ENCODE measurements at places on chromosomes 5 and 9.

GRCh38 chr5:159340511-159340910 lies 10.2 kb upstream of the IL12B start:
- no peak for DNase-seq

- DNase-seq = no peak
Observed at GRCh38 chr5:36173426-36173825, 21.5 kb downstream of the SKP2 start.

DNA sequence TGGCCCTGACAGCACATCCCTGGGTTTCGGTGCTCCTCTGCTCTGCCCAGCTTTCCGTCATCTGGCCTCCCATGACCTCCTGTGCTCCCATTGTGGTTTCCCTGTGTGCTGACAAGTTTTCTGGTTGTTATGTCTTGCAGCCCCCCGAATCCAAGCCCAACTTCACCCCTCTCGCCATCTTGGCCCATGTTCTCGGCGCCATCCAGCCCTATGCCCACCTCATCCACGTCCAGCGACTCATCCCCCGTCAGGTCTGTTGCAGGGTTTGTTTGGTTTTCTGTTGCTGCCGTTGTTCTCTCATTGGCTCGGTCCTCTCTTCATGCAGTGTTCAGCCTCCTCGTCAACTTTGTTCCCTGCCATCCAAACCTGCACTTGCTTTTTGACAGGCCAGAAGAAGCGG lies 196.4 kb downstream of the NR3C1 start:
- no peak for DNase-seq

DNA sequence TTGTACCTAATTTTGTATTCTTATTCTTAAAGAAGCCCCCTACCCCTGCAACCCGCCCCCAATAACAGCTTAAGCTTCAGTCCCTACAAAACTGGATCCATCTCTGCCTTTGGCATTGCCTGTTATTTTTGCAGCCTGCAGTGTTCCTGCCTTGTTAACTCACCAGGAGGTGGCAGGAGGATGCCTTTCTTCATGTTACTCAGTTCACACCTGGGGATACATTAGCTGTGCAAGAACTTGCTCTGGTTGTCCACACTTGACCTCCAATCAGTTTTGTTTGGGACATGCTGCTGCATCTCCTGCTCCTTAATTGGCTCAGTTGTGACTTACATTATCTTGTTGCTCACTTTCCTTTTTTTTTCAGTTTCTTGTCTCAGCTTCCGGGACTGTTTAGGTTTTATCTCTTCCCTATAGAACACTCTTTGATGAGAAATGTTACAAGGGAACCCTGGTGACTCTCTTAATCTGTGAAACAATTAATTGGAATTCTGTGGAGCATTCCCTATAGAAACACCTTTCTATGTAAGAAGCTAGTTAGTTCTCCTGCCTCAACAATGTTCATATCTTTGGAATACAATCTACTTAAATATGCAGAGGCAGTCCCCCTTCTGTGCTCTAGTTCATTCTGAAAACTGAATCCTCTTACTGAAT lies 467.7 kb upstream of the ACO1 start:
- no peak for DNase-seq

DNA sequence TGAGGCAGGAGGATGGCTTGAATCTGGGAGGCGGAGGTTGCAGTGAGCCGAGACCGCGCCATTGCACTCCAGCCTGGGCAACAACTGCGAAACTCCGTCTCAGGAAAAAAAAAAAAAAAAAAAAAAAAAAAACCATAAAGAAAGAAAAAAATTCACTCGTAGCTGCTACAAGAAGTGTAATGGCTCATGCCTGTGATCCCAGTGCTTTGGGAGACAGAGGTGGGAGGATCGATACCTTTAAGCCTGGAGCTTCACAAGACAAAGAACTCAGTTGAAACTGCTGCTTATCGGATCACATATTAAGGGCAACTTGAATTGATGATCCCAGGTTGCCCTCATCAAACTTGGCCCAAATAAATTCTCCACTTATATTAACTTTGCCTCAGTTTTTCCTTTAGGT lies 1.0 kb upstream of the ZCCHC7 start:
- no peak for DNase-seq

DNA sequence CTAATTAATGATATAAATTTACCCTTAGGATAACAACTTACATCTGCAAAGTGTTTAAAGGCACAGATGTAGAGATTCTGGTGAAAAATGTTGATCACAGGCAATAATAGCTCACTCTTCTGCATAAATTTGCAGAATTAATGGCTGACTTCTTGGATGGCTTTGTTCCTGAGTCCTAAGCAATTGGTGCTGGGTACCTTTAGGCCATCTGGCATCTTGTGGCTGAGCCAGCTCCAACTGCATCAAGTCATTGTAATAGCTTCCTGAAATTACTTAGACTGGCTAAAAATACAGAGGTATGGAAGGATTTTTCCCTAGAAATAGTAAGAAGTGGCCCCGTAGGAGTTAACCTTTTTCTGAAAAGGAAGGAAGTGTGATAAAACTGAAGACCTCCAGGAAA lies 118.3 kb upstream of the MINAR2 start:
- DNase-seq = no peak

DNA sequence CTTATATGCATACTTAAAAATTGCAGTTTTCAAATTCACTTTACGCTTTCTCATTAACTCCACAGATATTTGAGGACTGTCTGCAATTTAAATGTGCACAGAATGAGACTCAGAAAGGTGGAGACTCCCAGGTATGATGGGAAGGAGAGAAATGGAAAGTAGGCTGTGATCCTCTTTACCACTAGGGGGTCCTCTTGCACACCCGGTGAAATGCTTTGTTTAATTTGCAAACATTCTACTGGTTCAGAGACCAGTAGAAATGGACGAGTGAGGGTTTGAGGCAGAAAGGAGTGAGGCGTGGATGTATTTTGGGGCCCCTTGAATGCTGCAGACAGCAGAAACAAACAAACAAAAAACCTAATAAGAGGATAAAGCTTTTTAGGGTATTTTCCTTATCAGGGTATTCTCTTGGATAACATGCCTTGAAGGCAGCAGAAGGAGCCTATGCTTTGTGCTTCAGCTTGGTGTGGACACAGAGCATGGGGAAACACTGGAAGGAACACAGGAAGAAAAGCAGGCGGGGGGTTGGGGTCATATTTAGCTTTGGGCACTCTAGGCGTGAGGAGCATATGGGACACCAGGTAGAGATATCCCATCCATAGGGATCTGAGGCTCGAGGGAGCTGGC lies 410.1 kb downstream of the DMRT2 start:
- peak; percentile 32 for DNase-seq

DNA sequence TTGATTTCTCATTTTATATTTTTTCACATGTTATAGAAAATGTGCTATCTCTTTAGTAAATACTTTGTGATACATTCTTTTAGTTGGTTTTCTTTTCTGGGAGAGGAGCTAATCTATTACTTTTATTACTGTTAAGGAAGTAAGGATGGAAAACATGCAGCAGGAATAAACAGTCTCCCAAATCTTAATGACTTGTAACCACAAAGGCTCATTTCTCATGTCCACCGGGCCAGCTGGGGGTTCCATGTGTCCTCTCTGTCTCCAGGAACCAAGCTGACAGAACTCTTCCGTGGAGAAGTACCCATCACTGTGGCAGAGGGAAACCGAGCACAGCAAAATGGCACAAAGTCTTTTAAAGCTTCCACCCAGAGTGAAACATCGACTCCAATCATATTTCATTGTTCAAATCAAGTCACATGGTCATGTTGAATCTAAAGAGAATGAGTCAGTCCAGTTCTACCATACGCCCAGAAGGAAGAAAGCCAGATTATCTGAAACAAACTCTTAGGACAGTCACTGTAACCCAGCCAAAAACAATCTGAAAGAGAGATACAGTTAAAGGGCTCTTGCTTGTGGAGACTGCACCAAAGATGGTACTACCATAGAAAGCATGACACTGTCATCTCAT lies 97.1 kb upstream of the CDH6 start:
- no peak for DNase-seq

DNA sequence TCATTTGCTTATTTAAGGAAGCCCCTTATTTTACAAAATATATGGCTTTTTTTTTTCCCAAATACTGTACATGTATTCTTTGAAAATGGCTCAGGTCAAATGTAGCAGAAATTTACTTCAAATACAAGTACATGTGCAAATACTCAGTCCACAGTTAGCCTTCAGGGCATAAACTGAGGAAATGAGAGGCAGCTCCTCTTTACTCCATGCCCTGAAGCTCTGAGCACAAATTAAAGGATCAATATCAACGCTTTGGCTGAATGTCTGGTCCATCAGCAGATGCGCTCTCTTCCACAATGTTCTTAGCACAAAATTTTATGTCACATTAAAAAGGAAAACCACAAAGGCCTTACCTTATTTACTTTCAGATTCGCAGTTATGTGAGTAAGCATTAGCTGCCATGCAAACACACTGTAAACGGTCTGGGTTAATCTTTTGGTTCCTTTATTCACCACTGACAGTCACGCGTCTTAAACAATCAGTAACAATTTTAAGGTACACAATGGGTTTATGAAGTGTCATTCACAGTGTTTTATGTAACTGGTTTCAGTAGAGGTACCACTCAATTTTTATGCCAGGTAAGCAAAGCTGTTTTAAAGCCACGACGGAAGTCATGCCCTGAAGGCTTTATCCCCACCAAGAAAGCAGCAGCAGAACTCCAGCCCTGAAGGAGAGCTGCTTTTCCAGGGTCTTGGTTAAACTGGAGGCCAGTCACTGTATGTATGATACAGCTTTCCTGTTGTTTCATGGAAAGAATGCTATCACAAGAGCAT lies 103.4 kb downstream of the OTULIN start:
- no peak for DNase-seq

GRCh38 chr5:66442951-66443445 lies 153.2 kb upstream of the MAST4 start:
- DNase-seq = peak; percentile 28

- DNase-seq = no peak
Observed at GRCh38 chr5:35185518-35185917, 44.8 kb downstream of the PRLR start.

DNA sequence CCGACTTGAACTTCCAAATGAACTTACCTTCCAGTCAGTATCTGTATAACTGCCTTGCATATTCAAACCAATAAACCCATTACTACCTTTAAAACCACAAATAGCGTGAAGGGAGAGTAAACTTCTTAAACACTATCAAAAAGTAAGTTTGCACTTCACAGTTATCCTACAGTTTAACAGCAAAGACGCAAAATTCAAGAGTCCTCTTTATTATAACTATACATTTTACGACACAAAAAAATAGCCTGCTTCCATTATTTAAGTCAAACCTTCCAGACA lies 1.8 kb downstream of the PTBP3 start:
- no peak for DNase-seq

- no peak for DNase-seq
Observed at GRCh38 chr9:96554326-96554725, 65.3 kb downstream of the CDC14B start.

GRCh38 chr5:6682239-6682638 lies 31.0 kb upstream of the TENT4A start:
- no peak for DNase-seq

GRCh38 chr9:135949501-135950134 lies 11.6 kb downstream of the UBAC1 start:
- no peak for DNase-seq

DNA sequence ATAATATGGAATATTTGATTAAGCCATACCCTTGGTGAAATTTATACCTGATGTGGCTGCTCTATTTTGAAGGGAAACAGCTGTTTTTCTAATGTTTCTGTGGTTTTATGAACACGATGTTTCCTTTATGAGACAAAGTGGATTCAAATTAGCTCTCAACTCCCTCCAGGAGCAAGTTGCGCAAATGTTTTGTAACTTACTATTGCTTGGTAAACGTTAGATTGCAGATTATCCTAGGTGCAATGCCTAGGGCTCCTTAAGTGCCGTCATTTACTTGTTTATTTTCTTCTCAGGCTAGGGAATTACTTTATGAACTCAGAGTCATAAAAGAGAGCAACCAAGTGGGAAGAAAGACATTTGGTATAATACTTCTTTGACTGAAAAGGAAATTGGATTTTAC lies 763.1 kb downstream of the TAF11L14 start:
- no peak for DNase-seq

DNA sequence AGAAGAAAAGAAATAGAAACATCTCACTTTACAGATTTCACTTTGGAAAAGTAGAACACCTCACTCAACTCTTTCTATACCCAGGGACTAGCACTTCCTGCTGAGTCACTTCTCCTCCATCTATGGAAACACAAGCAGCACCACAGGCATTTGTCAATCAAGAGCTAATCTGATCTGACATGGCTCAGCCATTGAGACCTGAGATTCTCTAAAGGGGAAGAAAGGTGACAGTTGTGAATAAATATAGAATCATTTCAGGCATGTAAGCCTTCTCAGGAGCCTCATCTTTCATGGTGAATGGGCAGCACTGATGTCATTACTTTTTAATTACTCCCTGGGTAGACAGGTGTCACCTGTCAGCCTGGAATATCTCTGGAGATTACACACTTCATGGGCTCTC lies 559.8 kb downstream of the HINT1 start:
- DNase-seq = no peak

GRCh38 chr5:81020478-81021167 lies 60.5 kb downstream of the RASGRF2 start:
- no peak for DNase-seq

DNA sequence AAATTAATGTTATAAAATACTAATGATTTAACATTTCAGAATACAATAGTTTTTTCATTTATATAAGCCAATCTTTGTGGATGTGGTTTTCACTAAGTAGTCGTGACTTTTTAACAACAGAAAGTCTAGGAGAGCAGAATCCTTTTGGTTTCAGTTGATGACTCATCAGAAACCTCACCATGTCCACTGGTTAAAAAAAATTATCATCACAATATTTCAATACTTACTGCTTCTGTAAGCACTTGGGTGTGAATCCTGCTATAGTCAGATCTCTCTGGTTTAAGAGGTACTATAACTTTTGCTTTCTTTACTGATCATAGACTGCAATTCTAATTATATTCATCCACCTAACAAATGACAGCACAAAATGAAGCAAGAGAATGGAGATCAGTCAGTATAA lies 77.2 kb downstream of the MRPS30 start:
- DNase-seq = no peak

DNA sequence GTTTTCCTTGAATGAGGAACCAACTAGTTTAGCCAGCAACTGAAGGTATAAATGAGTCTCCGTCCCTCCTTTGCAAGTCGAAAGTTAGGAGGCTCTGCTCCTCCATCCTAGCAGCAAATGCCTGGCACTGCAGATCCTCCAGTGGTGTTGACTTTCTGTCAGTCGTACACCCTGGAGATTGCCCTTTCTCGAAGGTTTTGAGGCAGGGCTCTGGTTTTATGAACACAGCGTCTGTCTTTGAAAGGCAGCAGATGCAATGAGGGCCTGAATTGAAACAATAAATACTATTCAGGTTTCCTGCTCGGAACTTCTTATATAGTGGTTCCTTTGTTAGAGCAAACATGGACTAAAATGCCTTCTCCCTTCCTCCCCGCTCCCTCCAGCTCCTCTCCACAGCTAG lies 284.0 kb downstream of the TMEM38B start:
- no peak for DNase-seq

GRCh38 chr9:88775037-88775471 lies 216.2 kb upstream of the S1PR3 start:
- peak; percentile 79 for DNase-seq

GRCh38 chr9:81581986-81582385 lies 107.4 kb downstream of the TLE1 start:
- no peak for DNase-seq

DNA sequence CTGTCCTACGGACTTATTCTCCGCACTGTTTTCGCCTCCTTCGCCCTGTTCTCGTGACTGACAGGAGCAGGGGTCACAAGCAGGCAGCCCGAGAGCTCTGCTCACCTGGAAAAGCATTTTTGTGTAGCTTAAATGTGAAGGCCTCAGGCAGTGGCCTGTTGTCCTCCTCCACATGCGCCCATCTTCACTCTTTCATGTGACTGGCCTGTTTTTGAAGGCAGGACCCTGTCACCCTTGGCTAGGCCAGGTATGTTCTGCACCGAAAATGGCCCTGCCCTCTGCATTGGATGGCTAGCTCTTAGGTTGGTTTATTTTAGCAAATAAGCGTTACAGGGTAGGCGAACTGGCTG lies 614 bp upstream of the CPLANE1 start:
- no peak for DNase-seq
